Panc1 (cell line): ENCODE measurements at places on chromosomes 13 and 19.

DNA sequence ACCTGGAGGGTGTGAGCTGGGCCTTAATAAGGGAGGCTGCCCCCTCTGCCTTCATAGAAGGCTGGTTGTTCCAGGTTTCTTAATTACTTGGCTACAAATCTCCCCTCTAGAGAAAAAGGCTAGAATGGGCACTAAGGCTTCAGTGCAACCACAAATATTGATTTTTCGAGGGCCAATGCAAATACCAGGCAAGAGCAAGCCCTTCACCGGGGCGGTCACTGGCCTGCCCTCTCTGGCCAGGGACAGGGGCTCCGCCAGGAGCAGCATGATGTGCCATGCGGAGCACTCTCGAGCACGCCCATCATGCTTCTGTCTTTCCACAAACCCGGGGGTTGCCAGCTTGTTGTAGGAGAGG is 127.8 kb upstream of the SPACA7 start:
- DNase-seq = no peak

- no peak for DNase-seq
Measured at GRCh38 chr19:12864721-12865715, 16.2 kb downstream of the DNASE2 start.

- DNase-seq = no peak
Measured at GRCh38 chr13:23959231-23959862, 62.0 kb upstream of the C1QTNF9B start.

DNA sequence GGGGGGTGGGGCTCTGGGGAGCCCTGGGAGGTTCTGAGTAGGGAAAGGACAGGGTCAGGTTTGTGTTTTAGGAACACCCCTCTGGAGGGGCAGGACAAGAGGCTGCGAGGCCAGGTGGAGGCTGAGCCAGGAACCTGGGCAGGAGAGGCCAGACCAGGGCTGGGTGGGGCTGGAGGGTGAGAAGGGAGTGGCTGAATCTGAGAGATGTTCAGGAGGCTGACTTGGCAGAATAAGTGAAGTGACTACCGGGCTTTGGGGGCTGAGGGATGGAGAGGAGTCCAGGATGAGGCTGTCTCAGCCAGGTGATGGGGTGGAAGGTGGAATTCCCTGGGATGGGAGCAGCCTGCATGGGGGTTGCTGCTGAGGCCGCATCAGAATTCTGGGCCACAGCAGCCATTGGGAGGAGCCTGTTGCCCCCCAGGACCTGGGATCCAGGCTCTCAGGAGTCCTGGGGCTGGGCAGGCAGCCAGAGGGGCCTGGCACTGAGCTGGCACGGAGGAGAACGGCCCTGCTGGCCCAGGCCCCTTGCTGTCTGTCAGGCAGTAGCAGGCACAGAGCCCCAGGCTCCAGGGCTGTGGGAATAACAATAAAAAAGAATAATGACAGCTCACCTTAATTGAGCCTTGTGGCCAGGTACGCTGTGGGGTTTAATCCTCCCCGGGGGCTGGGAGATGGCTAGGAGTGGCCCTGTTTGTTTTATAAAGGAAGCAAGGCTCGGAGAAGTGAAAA is 3.3 kb downstream of the PPP5C start:
- no peak for DNase-seq

DNA sequence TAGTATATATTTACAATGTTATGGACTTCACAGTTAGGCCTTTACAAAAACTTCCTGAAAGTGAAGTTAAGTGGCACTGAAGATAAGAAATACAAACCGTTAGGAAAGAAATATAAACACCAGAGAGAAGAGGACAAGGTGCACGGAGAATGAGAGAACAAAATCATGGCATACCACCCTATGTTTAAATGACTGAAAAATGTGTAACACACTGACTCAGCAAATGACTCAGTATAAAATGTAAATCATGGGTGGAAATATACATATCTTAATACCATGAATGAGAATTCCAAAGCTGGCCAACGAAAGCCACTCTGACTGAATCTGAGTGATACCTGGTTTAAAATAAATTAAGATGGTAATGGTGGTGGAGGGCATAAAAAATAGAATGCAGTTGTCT is 260.8 kb downstream of the DNAJC15 start:
- DNase-seq = no peak

- no peak for DNase-seq
Measured at GRCh38 chr19:11639245-11639601, 41.9 kb downstream of the ZNF627 start.
